Activated T-cell treated with anti-CD3 and anti-CD28 coated beads for 48 hours (primary cell): ENCODE measurements at places on chromosomes 1 and 21.

GRCh38 chr21:37358397-37358796 is 8.2 kb upstream of the DYRK1A start:
- no peak for DNase-seq

DNA sequence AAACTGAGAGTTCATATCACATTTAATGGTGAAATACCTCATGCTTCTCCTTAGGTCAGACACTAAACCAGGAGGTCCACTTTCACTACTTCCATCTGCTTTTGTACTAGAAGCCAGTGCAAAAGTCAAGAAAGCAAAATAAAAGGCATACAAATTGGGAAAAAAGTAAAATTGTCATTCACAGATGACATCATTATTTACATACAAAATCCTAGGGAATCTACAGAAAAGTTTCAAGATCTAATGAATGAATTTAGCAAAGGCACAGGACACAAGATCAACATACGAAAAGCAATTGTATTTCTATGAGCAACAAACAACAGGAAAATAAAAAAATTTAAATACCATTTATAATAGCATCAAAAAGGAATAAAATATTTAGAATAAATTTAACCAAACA is 41.5 kb downstream of the LYST start:
- DNase-seq = no peak

GRCh38 chr1:25245809-25246599 is 1.2 kb downstream of the RSRP1 start:
- no peak for DNase-seq

GRCh38 chr1:67897270-67897949 is 64.1 kb upstream of the GNG12 start:
- no peak for DNase-seq

- DNase-seq = no peak
Measured at GRCh38 chr1:88984569-88984968, 7.9 kb downstream of the KYAT3 start.

DNA sequence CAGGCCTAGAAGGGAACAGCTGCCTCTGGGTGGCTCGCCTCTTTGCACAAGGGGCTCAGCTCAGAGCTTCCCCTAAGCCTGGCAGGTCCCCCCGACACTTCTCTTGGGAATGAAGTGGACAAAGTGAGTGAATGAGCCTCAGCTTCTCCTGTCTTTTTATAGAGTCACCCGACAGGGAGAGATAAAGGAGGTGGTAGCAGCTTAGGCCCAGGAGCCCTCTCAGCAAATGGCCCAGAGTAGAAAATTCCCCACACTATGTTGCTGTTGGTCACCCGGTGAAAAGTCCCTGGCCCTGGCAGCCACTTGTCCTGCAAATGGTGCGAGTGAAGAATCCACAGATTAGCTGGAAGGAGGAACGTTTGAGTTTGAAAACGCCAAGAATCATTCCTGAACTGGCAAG is 2.4 kb downstream of the CLDN14 start:
- no peak for DNase-seq

GRCh38 chr1:82697965-82698364 is 897.2 kb downstream of the ADGRL2 start:
- DNase-seq = no peak

DNA sequence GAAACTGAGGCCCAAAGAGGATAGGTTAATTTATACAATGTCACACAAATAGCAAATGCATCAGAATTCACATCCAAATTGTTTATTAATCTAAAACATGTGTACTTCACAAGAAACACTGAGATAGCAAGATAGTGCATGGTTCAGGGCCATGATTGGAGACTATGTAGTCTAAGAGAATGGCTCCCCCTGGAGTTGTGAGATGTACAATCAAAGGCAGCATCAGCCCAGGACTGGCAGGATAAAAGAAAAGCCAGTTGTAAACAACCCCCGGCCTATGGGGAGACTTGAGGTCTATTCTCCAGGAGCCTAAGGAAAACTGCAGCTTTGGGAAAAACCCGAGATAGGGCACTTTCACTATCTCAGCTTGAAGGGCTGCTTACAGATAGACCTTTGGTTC is 511.0 kb downstream of the OMA1 start:
- DNase-seq = no peak

- no peak for DNase-seq
Measured at GRCh38 chr21:38858026-38858811, 52.5 kb downstream of the ETS2 start.

DNA sequence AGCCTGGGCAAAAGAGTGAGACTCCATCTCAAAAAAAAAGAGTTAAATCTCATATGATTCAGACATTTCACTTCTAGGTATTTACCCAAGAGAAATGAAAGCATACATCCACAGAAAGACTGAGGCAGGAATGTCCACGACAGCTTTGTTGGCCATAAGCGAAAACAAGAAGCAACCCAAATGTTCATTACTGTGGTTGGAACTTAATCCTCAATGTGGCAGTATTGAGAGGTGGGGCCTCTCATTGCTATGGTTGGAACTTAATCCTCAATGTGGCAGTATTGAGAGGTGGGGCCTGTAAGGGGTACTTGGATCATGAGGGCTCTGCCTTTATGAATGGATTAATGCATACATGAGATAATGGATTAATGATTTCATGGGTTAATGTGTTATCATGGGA is 15.2 kb downstream of the C21orf58 start:
- DNase-seq = no peak

GRCh38 chr1:234719454-234720251 is 109.7 kb upstream of the IRF2BP2 start:
- DNase-seq = no peak

DNA sequence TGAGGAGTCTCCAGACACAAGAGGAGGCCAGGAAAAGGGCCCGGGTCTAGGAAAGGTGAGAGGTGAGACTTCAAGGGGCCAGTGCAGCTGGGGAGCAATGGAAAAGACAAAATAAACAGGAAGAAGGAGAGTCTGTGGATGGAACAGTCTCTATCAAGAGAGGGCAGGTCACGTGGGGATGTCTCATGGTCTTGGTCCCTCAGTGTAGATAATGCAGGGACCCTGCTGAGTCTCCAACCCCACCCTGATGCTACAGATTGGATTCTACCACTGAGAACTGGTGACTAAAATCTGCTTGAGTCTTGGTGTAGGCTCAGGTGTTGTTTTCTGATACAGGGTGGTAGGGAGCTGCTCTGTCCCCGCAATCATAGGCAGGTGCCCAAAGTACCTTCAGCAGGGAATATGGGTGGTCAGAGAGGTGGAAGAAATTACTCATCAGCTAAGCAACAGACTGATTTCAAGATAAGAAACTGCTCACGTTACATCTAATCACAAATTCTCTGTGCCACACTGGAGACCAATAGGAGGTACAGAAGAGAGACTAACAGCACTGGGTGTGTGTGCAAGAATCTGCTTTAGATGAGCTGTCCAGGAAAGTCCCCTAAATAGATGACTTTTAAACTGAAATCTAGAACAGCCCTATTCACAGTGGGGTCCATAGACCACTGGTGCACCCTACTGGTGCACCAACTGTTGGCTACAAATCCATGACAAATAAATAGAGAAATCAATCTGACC is 101.5 kb upstream of the TLR5 start:
- DNase-seq = no peak

- DNase-seq = no peak
Measured at GRCh38 chr1:184974837-184975115, 468 bp upstream of the NIBAN1 start.

GRCh38 chr1:201156819-201157218 is 2.5 kb upstream of the TMEM9 start:
- DNase-seq = no peak

- DNase-seq = no peak
Measured at GRCh38 chr1:119449971-119450370, 35.0 kb downstream of the HSD3B2 start.

DNA sequence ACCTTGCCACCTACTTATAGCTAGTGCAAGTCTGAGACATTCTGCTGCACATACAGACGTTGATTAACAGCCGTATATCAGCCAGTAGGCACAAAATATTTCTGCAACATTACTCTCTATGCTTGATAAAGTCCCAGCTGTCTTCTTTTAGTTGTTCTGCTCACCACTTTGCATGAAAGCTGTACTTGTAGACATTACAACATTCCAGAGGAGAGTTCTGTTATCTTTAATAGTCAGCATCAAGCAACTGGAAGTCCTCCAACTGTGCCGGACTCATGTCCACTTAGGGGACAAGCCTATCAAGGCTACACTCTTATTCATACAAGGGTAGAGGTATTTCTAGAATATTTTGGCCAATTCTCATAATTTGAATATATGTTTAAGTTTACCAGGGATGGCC is 50.0 kb downstream of the CACHD1 start:
- DNase-seq = no peak

GRCh38 chr1:9906466-9906865 is 3.6 kb downstream of the CTNNBIP1 start:
- DNase-seq = no peak

DNA sequence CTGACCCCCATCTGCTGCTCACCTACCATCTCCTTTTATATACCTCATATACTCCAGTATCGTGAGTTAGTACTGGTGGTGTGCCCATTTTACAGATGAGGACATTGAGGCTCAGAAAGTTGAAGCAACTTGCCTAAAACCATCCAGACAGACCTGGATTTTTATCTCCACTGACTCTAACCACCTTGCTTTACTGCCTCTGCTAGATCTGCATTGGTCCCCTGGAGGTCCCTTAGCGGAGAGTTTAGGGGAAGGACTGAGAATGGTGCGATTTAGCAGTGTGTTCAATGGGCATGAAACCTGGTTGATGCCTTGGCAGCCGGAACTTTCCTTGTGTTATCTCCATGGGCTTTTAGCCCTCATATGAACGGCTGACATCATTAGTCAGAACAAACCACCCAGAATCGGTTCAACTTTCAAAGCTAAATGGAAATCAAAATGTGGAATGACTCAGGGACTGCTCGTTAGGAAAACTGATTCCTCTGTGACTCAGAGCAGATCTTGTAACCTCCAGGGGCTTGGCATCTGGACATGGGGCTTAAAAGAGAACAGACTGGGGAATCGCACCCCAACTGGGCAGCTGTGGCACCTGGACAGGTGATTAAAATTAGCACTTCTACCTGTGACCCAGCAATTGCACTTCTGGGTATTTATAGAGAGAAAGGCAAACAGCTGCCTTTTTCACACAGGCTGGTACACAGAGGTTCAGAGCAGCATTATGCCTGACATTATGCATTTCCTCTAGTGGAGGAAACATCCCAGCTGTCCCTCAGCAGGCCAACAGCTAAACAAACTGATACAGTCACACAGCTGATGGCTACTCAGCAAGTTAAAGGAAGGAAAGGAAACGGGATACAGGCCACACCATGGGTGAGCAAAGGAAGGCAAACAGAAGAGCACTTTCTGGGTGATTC is 25.3 kb downstream of the TMEM51 start:
- no peak for DNase-seq

DNA sequence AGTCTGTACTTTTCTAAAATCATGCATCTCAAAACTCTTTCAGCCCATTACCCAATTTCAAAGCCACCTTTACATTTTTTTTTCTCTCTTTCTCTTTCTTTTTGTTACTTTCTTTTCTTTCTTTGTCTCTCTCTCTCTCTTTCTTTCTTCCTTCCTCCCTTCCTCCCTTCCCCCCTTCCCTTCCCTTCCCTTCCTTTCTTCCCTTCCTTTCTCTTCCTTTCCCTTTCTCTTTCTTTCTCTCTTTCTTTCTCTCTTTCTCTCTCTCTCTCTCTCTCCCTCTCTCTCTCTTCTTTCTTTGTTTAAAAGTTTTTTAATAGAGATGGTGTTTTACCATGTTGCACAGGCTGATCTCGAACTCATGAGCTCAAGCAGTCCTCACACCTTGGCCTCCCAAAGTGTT is 11.5 kb downstream of the ZMYM4 start:
- DNase-seq = no peak

- no peak for DNase-seq
Measured at GRCh38 chr1:239387304-239388158, 1.2 kb downstream of the CHRM3 start.

DNA sequence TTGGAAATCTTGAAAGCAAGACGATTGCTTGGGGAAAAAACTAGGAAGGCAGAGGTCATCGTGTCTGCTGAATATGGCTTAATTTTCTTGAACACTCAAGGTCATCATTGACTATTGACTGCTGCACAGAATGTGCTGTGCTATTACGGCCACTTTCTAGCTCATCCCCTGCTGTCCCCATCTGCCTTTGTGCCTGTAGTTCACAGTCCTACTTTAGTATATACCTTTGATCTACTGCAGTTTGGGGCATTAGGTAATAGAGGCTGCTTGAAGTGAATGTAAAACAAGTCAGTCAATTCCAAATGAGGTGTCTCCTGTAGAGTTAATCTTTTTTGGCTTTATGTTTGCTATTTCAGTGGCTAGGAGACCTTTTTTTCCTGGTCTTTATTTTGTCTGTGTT is 8.3 kb downstream of the RAB4A start:
- DNase-seq = no peak

- no peak for DNase-seq
Measured at GRCh38 chr1:21366288-21366687, 73.6 kb upstream of the NBPF3 start.

- no peak for DNase-seq
Measured at GRCh38 chr1:152185544-152186391, 26.7 kb upstream of the RPTN start.
